ENCODE measurements at places on chromosomes 12 and 14. TPM values are rescaled to one million over a fixed set of nuclear protein-coding genes. Genes with fewer than 3 reads are reported as not detected.

SLC41A2 gene
- 3.9 TPM for total RNA-seq

TMEM179 gene
- not detected for total RNA-seq

GYS2 gene
- not detected for total RNA-seq

TBX3 gene
- total RNA-seq = 11.9 TPM

CREBL2 gene
- 15.9 TPM for total RNA-seq

AKAP3 gene
- total RNA-seq = 2.5 TPM

SLC16A7 gene
- total RNA-seq = 98.0 TPM

NPFF gene
- not detected for total RNA-seq

TMEM121 gene
- 3.4 TPM for total RNA-seq

KRT82 gene
- not detected for total RNA-seq

GRCh38 chr12:52234223-52234810, 1.3 kb downstream of the KRT7 start:
- no peak for DNase-seq

DNA sequence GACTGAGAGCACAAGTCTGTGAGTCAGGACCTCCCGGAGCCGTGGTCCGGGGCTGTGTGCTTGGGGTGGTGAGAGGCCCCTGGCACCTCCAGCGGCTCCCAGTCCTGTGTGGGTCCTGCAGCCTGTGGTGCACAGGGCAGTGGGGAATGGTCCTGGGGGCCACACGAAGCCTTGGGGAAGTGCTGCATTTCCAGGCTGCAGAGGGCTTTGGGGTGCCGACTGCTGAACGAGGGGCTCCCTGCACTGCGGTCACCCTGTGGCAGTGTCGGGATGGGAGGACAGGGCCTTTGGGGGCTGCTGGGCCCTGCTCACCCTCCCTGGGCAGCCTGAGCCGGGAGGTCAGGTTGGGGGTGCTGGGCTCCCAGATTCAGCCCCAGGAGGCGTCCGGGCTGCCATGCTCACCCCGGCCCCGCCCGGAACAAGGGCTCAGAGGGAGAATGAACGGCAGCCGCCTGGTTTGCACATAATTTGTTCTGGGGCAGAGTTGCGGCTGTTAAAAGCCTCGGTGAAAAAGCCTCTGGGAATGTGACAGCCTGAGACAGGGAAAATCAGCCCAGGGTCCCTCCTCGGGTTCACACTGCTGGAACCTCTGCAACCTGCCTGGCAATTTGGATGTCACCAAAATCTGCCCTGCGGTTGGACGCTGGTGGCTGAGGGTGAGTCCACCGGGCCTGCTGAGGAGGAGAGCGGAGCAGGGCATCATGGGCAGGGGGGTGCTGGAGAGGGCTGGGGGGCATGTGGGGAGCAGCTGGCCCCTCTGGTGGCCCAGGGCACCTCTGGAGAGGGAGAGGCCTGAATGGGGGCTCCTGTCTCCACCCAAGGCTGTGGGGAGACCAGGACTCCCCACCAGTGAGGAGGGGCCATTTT, 109.2 kb downstream of the KIF26A start:
- DNase-seq = peak; percentile 42

DNA sequence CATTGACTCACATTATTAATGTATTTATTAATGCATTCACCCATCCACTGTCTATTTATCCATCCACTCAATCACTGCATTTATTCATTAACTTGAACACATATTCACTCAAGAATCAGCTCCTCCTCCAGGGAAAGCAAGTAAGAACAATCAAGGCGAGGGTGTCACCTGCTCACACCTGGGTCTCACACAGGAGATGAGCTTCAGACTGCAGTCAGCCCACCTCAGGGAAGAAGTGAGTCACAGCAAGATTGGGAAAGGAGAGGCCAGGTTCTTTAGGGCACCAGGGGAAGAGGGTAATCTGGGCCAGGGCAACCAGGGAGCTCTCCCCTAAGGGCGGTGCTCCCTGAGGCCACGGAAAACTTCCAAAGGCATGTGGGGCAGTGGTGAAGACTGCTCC, 367.3 kb downstream of the BCL11B start:
- no peak for DNase-seq

DNA sequence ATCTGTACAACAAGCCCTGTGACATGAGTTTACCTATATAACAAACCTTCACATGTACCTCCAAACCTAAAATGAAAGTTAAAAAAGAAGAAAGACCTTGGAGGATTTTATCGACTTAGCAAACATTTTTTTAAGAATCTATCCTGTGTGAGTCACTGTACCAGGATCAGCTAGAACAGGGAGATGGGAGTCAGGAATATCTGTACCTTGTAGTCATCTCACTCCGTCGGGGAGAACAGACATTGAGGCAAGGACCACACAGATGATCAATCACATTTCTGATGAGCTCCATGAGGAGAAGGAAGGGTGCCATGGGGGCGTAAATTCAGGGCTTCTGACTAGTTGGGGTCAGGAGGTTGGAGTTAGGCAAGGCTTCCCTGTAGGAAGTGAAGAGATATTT, 310.6 kb downstream of the VRK1 start:
- DNase-seq = no peak

DNA sequence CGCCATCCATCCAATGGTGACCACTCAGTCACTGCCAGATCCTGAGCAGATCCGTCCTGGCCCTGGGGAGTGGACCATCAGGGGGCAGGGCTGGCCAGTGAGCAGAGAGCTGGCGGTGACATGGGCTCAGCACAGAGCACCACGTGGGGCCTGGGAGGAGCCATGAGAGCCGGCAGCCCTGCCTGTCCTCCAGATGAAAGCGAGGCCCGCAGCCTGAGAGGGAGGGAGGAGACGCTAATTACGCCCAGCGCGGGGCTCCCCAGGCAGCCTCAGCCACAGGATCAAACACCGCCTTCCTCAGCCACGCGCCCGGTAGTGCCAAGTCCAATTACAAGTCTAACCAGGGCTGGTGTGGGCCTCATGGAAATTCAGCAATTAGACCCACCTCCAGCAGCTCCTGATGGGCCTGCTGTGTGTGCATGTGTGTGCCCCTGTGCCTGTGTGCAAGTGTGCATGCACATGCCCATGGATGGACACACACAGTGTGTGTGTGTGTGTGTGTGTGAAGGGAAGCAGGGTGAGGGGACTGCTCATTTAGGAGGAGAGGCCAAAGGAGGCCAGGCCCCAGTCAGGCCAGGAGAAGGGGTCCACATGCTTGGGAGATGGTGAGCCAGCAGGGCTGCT, 68.0 kb downstream of the KIF26A start:
- no peak for DNase-seq

- no peak for DNase-seq
These were observed 1.6 kb upstream of the NFATC4 start for GRCh38 chr14:24366413-24366720.

- DNase-seq = peak; percentile 60
These were observed 316.4 kb downstream of the ZFP36L1 start for GRCh38 chr14:68476212-68477109.

DNA sequence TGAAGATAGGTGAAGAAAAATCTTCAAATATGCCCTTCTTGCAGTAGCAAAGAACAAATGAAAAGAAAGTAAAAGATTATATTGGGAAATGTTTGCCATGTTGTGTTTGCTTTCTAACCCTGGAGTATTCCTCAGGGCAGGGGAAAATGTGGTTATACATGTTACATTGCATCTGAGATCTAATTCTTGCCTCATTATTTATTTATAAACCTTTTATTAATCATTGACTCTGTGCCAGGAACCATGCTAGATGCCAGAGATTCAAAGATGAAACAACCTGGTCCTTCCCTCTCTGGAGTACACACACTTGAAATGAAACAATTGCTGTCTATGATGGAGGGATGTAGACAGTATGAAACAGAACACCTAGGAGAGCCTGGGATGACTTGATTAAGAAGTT, 128.1 kb upstream of the HMGA2 start:
- DNase-seq = no peak

- DNase-seq = no peak
These were observed 41.0 kb downstream of the HSD17B6 start for GRCh38 chr12:56804169-56804568.

DNA sequence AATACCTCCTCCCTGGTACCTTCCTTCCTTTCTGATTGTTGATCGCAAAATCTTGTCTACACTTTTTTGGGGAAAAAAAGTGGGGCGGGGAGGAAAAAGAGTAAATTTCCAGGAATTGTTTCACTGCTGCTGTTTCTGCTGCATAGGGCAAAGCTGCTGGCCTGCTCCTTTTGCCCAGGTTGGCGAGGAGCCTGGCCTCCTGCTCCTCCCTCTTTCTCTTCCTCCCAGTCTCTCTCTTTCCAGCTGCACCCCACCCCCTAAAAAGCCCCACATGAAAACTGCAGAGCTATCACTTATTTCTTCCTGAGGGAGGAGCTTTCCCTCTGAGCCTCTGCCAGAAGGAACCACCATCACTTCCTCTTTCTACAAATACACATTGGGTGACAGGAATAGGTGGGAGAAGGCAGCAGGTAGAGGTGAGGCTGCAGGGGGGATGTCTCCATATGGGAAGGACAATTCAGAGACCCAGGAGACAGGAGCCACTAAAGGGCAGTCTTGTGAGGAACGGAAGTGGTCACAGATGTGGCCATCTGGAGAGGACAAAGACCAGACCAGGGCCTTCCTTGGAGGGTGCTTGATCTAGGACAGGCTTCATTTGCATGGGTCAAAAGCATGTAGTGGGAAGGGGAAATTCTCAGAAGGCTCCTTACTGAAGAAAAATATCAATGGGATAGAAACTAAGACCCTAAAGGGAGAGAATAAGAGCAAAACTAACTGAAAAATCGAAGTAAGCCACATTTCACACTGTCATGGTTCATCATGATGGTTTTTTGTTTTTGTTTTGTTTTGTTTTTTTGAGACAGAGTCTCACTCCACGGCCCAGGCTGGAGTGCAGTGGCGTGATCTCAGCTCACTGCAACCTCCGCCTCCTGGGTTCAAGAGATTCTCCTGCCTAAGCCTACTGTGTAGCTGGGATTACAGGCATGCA, 14.8 kb downstream of the ZBTB39 start:
- DNase-seq = no peak

GRCh38 chr14:55277972-55278740, 6.9 kb downstream of the FBXO34 start:
- DNase-seq = no peak

DNA sequence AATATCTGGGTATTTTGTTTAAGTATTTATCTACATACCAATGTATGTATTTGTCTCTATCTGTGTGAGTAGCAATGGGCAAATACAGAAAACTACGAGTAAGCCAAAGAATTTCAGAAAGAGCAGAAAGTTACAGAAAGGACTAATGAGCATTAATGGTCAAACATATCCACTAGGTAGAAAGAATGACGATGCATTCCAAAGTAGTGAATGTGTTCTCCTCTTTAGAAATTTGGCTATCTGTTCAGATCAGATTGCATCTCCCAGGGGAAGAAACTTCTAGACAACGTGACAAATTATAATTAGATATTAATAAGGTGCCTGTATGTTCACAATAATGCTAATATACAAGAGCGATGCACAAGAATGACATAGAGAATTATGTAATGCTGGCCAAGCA, 194.5 kb upstream of the GZMB start:
- DNase-seq = no peak

GRCh38 chr12:102107970-102108369, 11.9 kb downstream of the NUP37 start:
- DNase-seq = no peak

DNA sequence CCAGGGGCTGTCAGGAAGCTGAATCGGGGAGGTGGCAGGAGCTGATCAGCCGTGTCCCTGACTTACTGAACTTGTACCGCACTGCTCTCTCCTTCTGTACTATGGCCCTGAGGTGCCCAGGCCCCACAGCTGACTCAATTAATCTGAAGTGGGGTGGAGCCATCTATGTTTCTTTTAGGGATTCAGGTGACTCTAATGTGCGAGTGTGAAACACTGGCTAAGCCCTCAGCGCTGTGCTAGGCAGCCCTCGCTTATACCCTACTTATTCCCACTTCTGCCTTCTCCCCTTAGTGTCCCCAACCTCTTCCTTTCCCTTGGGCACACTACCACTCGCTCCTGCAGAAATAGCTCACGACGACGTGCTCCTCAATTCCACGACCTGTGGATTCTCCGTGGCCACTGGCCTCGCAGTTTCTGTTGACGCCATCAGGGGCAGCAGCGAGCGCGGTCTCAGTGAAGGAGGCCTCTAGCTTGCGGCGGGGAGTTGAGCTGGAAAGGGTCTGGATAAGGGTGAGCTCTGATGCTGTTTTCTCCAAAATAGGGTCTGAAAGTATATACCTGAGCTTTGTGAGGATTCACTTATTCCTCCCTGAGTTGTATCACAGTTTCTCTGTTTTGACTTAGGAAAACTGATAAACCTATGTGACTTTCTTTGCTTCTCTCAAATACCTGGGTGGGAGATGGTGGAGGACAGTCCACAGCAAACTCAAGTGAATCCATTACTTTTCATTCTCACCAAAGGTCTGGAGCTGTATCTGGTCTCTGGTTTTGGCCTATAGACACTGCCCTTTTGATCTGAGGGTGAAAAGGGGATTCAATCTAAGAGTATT, 167.6 kb downstream of the SLC41A2 start:
- peak; percentile 78 for DNase-seq

DNA sequence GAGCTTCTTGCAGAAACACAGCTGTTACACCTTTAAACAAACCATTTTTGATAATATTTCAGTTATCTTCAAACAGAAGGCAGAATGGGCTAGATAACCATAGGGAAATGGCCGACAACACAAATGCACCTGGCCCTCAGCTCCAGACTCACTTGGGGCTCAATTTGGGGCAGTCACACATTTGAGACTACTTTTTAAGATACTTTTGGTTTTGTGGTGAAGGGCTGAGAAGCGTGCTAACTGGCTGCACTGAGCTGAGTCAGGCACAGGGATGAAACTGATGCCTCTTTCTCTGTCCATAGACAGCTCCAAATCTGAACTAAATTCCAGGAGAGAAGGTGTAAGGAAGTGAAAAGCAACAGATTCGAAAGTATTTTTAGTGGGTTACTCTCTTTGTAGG, 18.5 kb upstream of the GRIP1 start:
- DNase-seq = no peak
